ENCODE measurements at places on chromosomes 5 and 9. TPM values are rescaled to one million over a fixed set of nuclear protein-coding genes. Genes with fewer than 3 reads are reported as not detected.

The IL4 gene
- not detected for polyA plus RNA-seq

The EIF4E1B gene
- polyA plus RNA-seq: 0.10 TPM

The SLC22A4 gene
- 3.8 TPM for polyA plus RNA-seq

The BTNL9 gene
- polyA plus RNA-seq: 27.9 TPM

The LCN1 gene
- polyA plus RNA-seq: not detected

The BTNL8 gene
- polyA plus RNA-seq: 1.1 TPM
